ENCODE measurements at places on chromosomes 12 and 14. TPM values are rescaled to one million over a fixed set of nuclear protein-coding genes. Genes with fewer than 3 reads are reported as not detected.

The CLEC6A gene
- total RNA-seq = not detected

DNA sequence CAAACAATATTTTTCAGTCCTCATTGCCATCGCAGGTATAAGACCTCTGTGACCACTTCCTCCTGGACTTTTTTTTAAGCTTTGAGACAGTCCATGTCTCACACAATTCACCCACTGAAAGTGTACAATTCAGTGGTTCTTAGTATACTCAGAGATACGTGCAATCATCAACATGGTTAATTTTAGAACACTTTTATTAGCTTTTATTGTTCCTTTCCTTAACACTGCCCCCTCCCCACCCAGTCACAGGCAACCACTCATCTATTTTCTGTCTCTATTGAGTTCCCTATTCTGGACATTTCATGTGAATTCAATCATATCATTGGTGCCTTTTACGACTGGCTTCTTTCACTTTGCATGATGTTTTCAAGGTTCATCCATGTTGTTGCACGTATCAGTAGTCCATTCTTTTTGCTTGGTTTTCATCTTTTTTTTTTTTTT is 16.2 kb downstream of the NCKAP5L start:
- no peak overlapping the region for H3K4me3 ChIP-seq
- no peak for DNase-seq
- no peaks in the 10 kb centered on the region for H3K36me3 ChIP-seq
- H3K27me3 ChIP-seq = no peaks in the 10 kb centered on the region

DNA sequence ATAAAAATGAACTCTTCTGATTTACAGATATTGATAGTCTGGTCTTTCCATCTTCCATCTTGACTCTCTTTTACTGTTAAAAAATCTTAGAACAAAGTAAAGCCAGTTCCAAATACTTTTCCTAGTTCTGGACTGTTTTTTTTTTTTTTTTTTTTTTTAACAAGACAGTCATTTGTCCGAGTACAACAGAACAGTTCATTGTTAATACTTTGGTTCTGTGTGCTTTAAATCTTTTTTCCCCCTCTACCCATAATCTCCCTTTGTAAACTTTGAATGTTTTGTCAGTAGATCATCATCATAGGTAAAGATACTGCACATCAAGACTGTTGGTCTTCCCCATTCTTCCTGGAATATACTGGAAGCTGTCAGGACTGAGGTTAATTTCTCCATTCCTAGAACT is 38.0 kb downstream of the ADIPOR2 start:
- no peaks in the 10 kb centered on the region for H3K27me3 ChIP-seq
- no peak for DNase-seq
- H3K4me3 ChIP-seq = no peak overlapping the region

The AMHR2 gene
- not detected for total RNA-seq

The SLC25A47 gene
- not detected for total RNA-seq

The PRPF39 gene
- 63.6 TPM for total RNA-seq

DNA sequence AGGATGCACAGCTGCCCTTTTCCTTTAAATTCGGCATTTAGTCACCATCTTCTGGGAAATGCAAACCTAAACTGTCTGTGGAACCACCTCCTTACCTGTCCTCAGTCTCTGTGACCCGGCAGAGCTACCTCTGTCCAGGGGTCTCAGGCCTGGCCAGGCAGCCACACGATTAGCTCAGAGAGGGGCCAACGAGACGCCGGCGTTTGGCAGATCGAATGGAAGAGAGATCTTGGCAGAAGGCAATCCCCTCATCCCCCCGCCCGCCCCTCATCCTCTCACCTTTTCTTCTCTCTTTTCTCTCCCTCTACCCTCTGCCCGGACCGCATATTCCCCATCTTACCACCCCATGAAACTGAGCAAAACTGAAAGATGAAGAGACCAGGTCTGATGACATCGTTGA is 101.0 kb downstream of the PIWIL1 start:
- H3K36me3 ChIP-seq = no peaks in the 10 kb centered on the region
- no peak for DNase-seq
- no peak overlapping the region for H3K27ac ChIP-seq
- no peak overlapping the region for H3K4me3 ChIP-seq
- H3K27me3 ChIP-seq = no peaks in the 10 kb centered on the region
- no peaks in the 10 kb centered on the region for H3K4me1 ChIP-seq

The KCNC2 gene
- total RNA-seq = not detected

DNA sequence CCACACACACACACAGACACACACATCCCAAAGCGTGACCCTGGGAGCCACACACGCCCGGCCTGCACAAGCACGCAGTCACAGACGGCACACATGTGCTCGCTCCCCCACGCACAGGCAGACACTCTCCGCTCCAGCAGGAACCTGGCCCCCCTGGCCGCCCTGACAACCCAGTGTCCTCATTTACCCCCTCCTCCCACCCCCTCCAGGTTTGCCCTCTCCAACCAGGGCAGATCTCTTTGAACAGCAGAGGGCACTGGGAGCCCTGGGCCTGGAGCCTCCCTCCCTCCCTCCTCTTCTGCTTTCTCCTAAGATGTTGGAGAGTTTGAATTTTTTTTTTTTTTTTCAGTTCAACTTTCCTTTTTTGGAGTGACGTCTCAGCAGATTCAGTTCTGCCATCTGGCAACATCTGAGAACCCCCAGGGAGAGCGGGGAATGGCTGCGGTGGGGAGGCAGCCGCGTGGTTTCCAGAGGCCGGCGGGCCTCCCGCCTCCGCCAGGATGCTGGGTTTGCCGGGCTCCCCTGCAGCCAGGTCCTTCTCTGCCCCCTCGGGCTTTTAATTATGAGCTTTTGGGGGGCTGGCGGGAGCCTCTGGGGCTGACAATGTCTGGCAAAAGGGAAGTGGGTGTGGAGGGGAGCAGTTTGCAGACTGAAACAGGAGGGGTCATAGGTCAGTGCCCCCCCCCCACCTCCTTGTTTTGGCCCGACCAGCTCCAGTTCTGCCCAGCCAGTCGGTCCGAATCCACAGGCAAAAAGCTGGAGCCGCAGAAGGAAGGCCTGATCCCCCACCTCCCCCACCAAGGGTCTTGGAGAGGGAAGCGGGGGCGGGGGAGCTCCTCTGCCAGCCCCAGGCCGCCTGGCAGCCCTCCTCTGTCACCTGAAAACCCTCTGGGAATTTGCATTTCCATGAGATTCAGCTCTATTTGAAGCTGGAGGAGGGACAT is 1.3 kb upstream of the NCOR2 start:
- peaks cover 31% of the 10 kb centered on the region for H3K4me1 ChIP-seq
- no peaks in the 10 kb centered on the region for H3K27me3 ChIP-seq
- H3K36me3 ChIP-seq = no peaks in the 10 kb centered on the region

DNA sequence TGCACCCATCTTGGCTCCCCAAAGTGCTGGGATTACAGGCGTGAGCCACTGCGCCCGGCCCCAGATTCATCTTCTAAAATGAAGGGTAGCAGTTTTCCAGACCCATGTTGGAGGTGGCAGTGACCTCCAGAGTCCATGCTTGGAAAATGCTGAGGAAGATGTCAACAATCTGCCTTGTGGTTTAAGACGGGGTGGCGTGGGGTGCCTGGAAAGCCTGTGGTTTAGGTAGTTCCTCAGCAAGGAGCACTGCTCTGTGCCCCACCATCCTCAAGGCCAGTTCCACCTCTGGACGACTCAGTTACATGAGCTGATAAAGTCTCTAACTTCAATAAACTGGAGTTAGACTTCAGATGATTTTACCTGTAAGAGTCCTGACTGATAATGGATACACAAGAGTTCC is 48.6 kb downstream of the DRAM1 start:
- no peak for DNase-seq
- H3K27me3 ChIP-seq = no peaks in the 10 kb centered on the region
- H3K36me3 ChIP-seq = no peaks in the 10 kb centered on the region
- H3K4me1 ChIP-seq = no peaks in the 10 kb centered on the region
- no peak overlapping the region for H3K27ac ChIP-seq

The SOS2 gene
- 22.9 TPM for total RNA-seq

GRCh38 chr14:68198713-68199495 is 379.3 kb downstream of the RAD51B start:
- H3K27me3 ChIP-seq = no peaks in the 10 kb centered on the region
- H3K36me3 ChIP-seq = no peaks in the 10 kb centered on the region
- no peak overlapping the region for H3K4me3 ChIP-seq
- no peak for DNase-seq
- no peak overlapping the region for H3K27ac ChIP-seq

The TAS2R13 gene
- total RNA-seq = 1.5 TPM

The PTPN21 gene
- total RNA-seq = 6.1 TPM

The NID2 gene
- total RNA-seq = 12.6 TPM

GRCh38 chr12:32659908-32660440 is 19.1 kb upstream of the DNM1L start:
- no peaks in the 10 kb centered on the region for H3K36me3 ChIP-seq
- no peaks in the 10 kb centered on the region for H3K27me3 ChIP-seq
- no peak overlapping the region for H3K27ac ChIP-seq

The SELPLG gene
- 0.34 TPM for total RNA-seq

- H3K36me3 ChIP-seq = no peaks in the 10 kb centered on the region
- peaks cover 3% of the 10 kb centered on the region for H3K27me3 ChIP-seq
- DNase-seq = no peak
These were observed 65.2 kb upstream of the DIO3 start for GRCh38 chr14:101495827-101496775.

GRCh38 chr14:90538716-90539495 is 142.1 kb downstream of the CALM1 start:
- no peak for DNase-seq
- H3K4me3 ChIP-seq = no peak overlapping the region
- no peaks in the 10 kb centered on the region for H3K36me3 ChIP-seq
- H3K27ac ChIP-seq = no peak overlapping the region
- no peaks in the 10 kb centered on the region for H3K27me3 ChIP-seq
- no peaks in the 10 kb centered on the region for H3K4me1 ChIP-seq

GRCh38 chr12:1662761-1663439 is 28.0 kb upstream of the ADIPOR2 start:
- no peak overlapping the region for H3K27ac ChIP-seq
- H3K4me3 ChIP-seq = no peak overlapping the region
- no peak for DNase-seq
- no peaks in the 10 kb centered on the region for H3K27me3 ChIP-seq
- no peaks in the 10 kb centered on the region for H3K36me3 ChIP-seq

DNA sequence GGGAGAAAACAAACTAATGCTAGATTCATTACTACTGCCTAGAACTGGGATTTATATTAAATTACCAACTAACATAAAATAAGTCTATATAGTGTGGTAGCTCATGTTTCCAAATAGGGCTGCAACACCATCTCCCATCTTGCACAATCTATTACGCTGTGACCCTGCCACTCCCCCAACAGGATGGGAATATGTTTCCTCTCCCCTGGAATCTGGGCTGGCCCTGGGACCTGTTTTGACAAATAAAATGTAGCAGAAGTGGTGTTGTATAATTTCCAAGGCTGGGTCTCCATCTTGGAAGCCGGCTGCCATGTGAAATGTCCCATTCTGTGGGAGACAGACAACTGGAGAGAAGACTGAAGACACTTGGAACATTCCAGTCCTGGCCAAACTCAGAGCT is 45.6 kb upstream of the FERMT2 start:
- H3K4me3 ChIP-seq = no peak overlapping the region
- H3K4me1 ChIP-seq = no peaks in the 10 kb centered on the region
- no peaks in the 10 kb centered on the region for H3K36me3 ChIP-seq
- H3K27ac ChIP-seq = no peak overlapping the region
- no peak for DNase-seq

GRCh38 chr14:37223947-37224474 is 26.3 kb downstream of the MIPOL1 start:
- H3K36me3 ChIP-seq = no peaks in the 10 kb centered on the region
- DNase-seq = no peak
- no peak overlapping the region for H3K4me3 ChIP-seq
- H3K27ac ChIP-seq = no peak overlapping the region
- H3K27me3 ChIP-seq = no peaks in the 10 kb centered on the region
- no peaks in the 10 kb centered on the region for H3K4me1 ChIP-seq

The LIN7A gene
- total RNA-seq = 10.0 TPM

The TSPAN11 gene
- total RNA-seq = 20.9 TPM

The DHRS1 gene
- 14.5 TPM for total RNA-seq

GRCh38 chr12:5927732-5928516 is 17.1 kb downstream of the ANO2 start:
- H3K27me3 ChIP-seq = peaks cover 38% of the 10 kb centered on the region
- DNase-seq = no peak
- no peak overlapping the region for H3K27ac ChIP-seq
- H3K4me1 ChIP-seq = no peaks in the 10 kb centered on the region
- H3K36me3 ChIP-seq = no peaks in the 10 kb centered on the region

DNA sequence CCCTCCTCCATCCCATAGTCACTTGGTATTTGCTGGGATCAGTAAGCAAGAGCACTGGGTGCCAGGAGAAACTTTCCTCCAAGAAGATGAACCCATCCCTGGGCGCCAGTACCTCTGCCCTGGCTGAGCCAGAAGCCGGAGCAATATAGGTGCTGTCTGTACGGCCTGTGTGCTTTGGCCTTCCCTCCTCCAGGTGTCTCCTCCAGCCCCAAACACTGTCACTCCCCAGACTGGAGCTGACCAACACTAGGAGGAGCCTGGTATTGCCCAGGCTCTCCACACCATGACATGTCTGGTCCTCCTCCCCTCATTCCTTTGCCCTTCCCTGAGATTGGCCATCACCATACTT is 4.9 kb downstream of the GSTZ1 start:
- peaks cover 6% of the 10 kb centered on the region for H3K4me1 ChIP-seq
- H3K27me3 ChIP-seq = no peaks in the 10 kb centered on the region
- H3K27ac ChIP-seq = no peak overlapping the region
- no peak for DNase-seq
- H3K36me3 ChIP-seq = no peaks in the 10 kb centered on the region
- no peak overlapping the region for H3K4me3 ChIP-seq

GRCh38 chr12:93571365-93571924 is 1.0 kb upstream of the SOCS2 start:
- H3K27ac ChIP-seq = no peak overlapping the region
- H3K27me3 ChIP-seq = peaks cover 39% of the 10 kb centered on the region

- H3K27me3 ChIP-seq = no peaks in the 10 kb centered on the region
- H3K27ac ChIP-seq = no peak overlapping the region
- H3K4me3 ChIP-seq = no peak overlapping the region
- H3K4me1 ChIP-seq = no peaks in the 10 kb centered on the region
These were observed 14.0 kb downstream of the ATP6V1D start for GRCh38 chr14:67345583-67345982.

DNA sequence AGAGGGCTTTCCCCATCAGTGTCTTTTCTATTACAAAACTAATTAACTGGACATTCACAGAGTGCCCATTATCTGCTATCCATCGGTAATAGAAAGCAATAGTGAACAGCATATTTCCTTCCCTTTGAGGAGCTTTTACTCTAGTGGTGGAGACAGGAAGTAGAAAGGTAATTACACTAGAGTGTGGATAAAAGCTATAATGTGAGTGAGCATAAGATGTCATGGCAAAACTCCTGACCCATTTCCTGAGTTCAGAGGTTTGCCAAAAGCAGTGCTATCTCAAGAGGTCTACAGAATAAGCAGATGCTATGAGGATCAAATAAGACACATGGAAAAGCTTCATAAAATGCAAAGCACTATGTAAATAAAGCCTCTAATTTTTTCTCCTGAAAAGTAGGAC is 24.0 kb downstream of the TIMELESS start:
- H3K4me3 ChIP-seq = no peak overlapping the region
- peaks cover 71% of the 10 kb centered on the region for H3K36me3 ChIP-seq
- H3K27ac ChIP-seq = no peak overlapping the region
- no peaks in the 10 kb centered on the region for H3K27me3 ChIP-seq
- no peaks in the 10 kb centered on the region for H3K4me1 ChIP-seq

Data from A673 (cell line).